IPS-NIHi11 (cell line): ENCODE measurements at places on chromosomes 5 and 9.
A peak's percentile ranks its signal among the peaks of the same experiment; 100 is the strongest.

GRCh38 chr5:81552852-81553566, 159.1 kb upstream of the ACOT12 start:
- DNase-seq, result no peak

GRCh38 chr9:16213781-16214515, 656.5 kb downstream of the BNC2 start:
- DNase-seq, result no peak

DNA sequence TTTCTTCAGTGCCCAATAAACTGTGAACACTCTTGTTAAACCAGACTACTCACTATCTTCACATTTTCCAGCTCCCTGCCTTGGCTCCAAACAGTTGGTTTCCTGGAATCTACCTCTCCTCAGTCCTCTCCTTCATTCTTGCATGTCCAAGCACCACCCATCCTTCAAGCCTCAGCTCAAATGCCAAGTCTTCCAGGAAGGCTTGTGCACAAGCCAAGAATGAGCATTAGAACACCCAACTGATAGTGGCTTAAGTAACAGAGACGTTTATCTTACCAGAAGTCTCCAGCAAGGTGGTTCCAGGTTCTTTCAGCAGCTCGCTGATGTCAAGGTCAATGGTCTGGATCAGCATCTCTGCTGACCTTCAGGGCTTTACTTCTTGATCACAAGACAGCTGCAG, 60.1 kb downstream of the PTPDC1 start:
- no peak for DNase-seq

- DNase-seq, result peak; percentile 34
Observed at GRCh38 chr9:94912700-94913249, 186.3 kb downstream of the AOPEP start.

- no peak for DNase-seq
Observed at GRCh38 chr9:110897943-110898342, 140.3 kb downstream of the LPAR1 start.

DNA sequence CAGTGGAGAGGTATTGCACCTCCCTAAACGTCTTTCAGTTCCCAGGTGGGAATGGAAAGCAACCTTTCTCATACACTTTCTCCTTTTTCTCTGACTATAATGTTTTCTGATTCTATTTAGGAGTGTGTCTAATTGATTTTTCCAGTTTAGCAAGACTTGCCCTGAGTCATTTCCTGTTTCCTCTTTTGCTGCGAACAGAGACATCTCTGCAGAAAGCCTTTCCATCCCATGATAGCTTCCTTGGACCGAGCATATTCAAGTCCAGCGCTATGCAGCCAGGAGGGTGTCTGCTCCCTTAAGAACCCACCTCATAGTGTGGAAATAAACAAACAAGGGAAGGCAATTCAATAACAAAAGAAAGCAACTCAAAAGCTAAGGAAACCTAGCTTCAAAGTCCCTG, 60.0 kb upstream of the CDH6 start:
- no peak for DNase-seq

DNA sequence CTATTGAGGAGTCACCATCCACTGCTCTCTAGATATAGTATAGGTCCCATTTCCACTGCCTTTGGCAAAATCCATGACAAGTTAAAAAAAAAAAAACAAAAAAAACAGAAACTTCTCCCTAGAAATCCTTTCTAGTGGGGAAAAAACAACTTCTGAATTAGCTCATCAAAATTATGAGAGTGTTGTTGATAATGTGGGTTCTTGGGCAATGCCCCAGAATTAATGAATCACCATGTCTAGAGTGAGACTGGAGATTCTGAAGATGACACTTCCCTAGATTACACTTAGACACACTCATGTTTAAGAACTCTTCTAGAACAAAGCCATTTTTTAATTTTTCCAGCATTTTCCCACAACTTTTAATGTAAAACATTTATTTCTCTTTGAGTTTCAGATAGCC, 728.0 kb upstream of the C9orf72 start:
- no peak for DNase-seq

GRCh38 chr9:114614373-114614772, 3.3 kb downstream of the TMEM268 start:
- no peak for DNase-seq

DNA sequence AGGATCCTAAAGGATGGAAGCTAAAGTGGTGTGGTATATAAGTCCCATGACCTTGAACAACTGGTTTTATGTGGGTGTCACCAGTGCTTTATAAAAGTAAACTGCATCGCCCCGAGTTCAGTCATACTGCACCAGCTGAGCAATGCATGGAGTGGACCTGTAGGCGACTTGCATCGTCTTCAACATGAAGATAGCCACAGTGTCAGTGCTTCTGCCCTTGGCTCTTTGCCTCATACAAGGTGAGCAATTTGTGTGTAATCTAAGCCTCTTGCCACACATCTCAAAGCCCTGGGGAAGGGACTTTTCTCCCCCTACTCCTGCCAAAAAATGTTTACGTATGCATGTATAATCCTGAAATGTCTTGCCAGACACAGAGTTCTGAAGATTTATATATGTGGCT, at the start of gene SPINK5:
Gene SPINK5 (plus strand): TSS at position 120 of the 400 bp plus-strand sequence. CDS start 65 bp downstream, at position 185.
- DNase-seq, result no peak

GRCh38 chr9:4381744-4382143, 81.9 kb upstream of the GLIS3 start:
- no peak for DNase-seq

DNA sequence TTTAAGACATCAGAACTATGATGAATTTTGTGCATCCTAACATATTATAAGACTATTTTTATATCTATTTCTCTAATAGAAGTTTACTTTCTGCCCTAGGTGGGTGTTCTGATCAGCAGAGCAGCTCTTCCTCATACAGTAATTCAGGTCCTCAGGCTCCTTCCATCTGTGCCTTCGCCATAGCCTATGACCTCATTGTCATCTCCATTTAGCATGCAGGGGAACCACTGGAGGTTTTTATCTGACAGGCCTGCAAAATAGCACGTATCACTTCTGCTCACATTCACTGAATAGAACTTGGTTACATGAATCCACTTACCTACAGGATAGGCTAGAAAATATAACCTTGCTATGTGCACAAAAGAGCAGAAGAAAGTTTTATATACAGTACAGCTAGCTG, 159.4 kb upstream of the CCNH start:
- DNase-seq, result no peak

DNA sequence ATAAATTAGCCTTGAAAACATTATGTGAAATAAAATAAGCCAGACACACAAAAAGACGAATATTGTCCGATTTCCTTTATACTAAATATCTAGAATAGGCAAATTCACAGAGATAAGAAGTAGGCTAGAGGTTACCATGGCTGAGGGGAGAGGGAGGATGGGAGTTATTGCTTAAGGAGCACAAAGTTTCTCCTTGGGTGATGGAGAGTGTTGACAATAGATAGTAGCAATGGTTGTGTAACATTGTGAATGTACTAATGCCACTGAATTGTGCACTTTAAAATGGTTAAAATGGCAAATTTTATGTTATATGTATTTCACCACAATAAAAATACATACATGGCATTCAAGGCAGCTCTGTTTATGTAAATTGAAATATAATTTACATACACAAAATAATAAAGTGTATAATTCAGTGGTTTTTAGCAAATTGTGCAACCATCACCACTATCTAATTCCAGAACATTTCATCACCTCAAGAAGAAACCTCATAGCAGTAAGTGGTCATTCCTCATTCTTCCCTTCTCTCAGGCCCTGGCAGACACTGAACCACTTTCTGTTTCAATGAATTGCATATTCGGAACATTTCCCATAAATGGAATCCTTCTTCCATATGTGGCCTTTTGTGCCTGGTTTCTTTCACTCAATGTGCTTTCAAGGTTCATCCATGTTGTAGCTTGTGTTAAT, 59.2 kb downstream of the NDST1 start:
- DNase-seq, result no peak

DNA sequence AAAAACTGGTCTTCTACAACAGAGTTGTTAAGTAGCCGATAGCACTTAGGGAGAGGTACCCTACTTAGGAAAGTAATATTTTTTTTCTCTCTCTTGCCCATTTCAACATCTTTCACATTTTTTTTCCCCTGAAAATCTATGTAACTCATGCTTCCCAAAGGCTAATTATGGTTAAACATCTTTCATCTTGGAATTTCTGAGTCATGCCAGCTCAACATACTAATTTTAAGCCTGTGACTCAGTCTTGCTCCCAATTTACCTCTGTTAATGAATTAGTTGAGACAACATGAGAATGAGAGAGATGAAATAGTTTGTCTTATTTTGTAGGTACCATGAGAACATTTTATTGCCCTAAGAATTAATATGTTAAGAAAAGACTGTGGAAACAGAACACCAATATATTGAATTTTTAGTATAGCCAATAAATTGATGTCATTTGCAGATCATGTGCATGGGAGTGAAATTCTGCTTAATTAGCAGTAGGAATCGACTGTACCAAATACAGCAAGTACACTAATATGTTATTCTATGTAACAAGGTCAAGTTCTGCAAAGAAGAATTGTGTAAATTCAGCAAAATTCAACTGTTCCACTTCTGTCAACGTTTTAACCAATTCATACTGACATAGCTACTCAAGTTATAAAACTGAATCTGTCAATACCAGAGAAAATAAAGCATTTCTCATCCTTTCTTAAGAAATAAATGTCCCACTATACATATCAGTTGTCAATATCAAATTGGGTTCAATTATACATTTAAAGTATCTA, 550.0 kb downstream of the PTPRD start:
- DNase-seq, result no peak

- DNase-seq, result no peak
Observed at GRCh38 chr9:27422279-27422834, 101.7 kb upstream of the IFNK start.

DNA sequence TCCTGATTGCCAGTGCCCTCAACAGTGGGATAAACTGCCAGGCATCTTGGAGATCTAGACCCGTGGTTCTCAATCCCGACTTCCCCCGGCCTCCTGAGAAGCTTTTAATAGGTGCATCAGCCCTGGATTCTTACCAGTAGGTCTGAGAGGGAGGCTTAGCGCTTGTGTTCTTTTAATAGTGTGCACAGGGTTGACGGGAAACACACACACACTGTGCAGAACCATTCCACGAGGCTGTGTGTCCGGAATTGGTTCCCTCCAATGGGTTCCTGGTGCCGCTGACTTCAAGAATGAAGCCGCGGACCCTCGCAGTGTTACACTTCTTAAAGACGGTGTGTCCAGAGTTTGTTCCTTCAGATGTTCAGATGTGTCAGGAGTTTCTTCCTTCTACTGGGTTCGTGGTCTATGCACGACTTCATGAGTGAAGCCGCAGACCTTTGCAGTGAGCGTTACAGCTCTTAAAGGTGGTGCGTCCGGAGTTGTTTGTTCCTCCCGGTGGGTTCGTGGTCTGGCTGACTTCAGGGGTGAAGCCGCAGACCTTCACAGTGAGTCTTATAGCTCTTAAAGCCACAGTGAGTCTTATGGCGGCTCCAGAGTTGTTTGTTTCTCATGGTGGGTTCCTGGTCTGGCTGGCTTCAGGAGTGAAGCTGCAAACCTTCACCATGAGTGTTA, 46.6 kb upstream of the PRSS3 start:
- DNase-seq, result no peak

DNA sequence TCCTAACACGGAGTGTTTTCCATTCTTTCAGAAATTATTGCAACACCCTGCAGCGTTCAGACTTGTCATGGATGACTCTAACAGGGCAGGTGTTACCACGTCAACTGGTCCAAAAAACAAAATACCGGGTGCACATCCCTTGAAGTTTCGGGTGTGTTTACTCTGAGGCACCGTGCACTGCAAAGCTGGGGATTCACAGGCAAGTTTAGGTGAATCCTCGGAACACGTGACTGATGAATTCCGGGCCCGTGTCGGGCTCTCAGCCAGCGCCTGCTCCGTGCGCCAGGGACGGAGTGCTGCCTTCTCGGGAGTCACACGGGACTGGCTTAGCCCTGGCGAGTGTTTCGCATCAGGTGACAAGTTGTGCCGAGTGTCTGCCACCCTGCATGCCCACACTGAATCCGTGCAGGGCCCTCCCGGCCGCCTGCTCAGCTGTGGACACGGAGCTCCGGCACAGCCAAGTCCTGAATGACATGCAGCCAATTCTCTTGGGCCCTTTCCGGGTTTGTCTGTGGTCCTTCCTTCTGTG, 66.0 kb upstream of the IRX4 start:
- no peak for DNase-seq

GRCh38 chr5:174140452-174141020, 95.0 kb downstream of the NSG2 start:
- DNase-seq, result no peak

GRCh38 chr5:159504857-159505304, 174.6 kb upstream of the IL12B start:
- DNase-seq, result no peak

- no peak for DNase-seq
Observed at GRCh38 chr5:173602423-173602822, 14.0 kb downstream of the BOD1 start.

DNA sequence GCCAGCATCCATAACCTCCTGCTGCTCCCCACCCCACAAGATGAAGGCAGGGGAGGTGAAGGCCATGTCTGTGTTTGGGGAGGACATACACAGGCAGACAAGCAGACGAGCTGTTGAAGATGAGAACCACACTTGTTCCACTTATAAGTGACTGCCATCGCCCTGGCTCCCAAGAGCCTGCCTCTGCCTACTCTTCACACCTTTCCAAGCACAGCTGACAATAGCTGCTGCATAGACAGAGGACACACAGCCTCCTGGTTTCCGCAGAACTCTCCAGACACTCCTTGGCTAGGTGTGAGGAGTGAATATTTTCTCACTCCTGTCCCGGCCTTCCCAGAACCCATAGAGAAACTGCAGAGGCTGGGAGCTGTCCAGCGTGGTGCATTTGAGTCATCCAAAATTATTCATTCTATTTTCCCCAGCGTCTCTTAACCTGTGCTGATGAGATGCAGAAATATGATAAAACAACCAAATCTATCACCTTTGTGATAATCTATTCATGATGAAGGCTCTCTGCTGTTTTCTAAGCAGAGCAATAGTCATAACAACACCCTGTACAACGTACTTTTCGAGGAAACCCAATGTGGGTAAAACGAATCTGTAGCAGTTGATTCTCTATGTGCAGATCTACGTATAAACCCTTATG, 24.7 kb downstream of the KLF9 start:
- no peak for DNase-seq

DNA sequence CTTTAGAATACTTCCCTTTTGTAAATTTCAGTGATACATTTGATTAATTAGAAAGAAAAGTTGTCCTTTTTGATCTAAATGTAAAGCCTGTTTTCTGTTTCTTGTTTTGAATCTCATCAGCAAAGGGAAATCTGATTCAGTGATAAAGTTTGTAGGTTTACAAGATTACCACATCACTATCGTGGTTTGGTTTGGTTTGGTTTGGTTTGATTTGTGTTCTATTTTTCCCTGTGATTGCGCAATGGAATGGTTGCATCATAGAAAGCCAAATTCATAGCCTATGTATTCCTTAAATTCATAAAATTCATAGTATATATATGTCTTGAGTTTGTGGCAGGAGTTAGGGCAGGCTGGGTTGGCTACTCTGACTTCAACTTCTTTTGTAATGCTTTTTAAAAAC, 15.2 kb downstream of the SRFBP1 start:
- no peak for DNase-seq

DNA sequence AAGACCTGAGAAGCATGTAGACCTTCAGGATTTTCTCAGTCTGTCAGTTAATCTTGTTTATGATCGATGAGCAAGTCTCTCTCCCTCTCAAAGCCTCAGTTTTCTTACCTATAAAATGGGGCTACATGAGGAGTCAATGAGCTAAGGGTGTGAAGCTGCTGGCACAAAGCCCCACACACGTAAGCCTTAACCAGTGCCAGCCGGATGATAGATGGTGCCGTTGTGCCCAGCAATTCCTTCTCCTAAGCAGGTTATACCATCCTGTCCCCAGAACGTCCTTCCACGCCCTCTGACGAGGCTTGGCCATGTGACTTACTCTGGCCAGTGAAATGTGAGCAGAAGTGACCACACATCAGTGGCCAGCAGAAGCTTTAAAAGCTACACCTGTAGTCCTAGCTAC, 179.0 kb downstream of the C9orf50 start:
- no peak for DNase-seq
